Endothelial cell of coronary artery (primary cell): ENCODE measurements at places on chromosomes 11 and 22. TPM values are rescaled to one million over a fixed set of nuclear protein-coding genes. Genes with fewer than 3 reads are reported as not detected.

The MPPED1 gene
- total RNA-seq: under 0.01 TPM in 1 of 2 replicates, not detected in the other

The CD3D gene
- total RNA-seq: not detected in 2 replicates

The CHCHD10 gene
- total RNA-seq: 4.3 and 8.4 TPM in 2 replicates

The C11orf86 gene
- not detected in 2 replicates for total RNA-seq

The NXPE2 gene
- total RNA-seq: 0.09 TPM in 1 of 2 replicates, not detected in the other

The EHF gene
- not detected in 2 replicates for total RNA-seq

The OR52I1 gene
- not detected in 2 replicates for total RNA-seq

The KCNJ5 gene
- 0.09 TPM in 2 replicates for total RNA-seq

The CLDN5 gene
- 433 and 857 TPM in 2 replicates for total RNA-seq

The SAMM50 gene
- total RNA-seq: 42.5 and 55.6 TPM in 2 replicates

The DDX10 gene
- 36.0 and 40.9 TPM in 2 replicates for total RNA-seq

The OR6T1 gene
- total RNA-seq: not detected in 2 replicates

The OR8D4 gene
- total RNA-seq: under 0.01 TPM in 1 of 2 replicates, not detected in the other

The TSGA10IP gene
- total RNA-seq: under 0.01 TPM in 1 of 2 replicates, not detected in the other

The CTSW gene
- total RNA-seq: not detected in 2 replicates

The EIF4ENIF1 gene
- total RNA-seq: 9.6 and 11.8 TPM in 2 replicates

The OR10A4 gene
- not detected in 2 replicates for total RNA-seq

The LMO2 gene
- total RNA-seq: 22.5 and 36.0 TPM in 2 replicates

The ME3 gene
- 42.2 and 52.7 TPM in 2 replicates for total RNA-seq

The JAML gene
- 0.19 and 0.27 TPM in 2 replicates for total RNA-seq

The ANO9 gene
- total RNA-seq: 0.09 TPM in 2 replicates

The FGF19 gene
- not detected in 2 replicates for total RNA-seq

The LMNTD2 gene
- total RNA-seq: 0.36 and 1.1 TPM in 2 replicates

The DYNC2H1 gene
- total RNA-seq: 8.5 and 10.0 TPM in 2 replicates

The CHRM4 gene
- total RNA-seq: 0.09 and 0.28 TPM in 2 replicates

The SCGB1D2 gene
- not detected in 2 replicates for total RNA-seq

The CCDC15 gene
- total RNA-seq: 1.0 and 1.6 TPM in 2 replicates

The SCUBE1 gene
- total RNA-seq: not detected in 2 replicates

The SCGB2A2 gene
- not detected in 2 replicates for total RNA-seq

The POGLUT3 gene
- 14.5 and 21.8 TPM in 2 replicates for total RNA-seq

The EFCAB6 gene
- total RNA-seq: 0.19 and 0.45 TPM in 2 replicates

The VSIG10L2 gene
- not detected in 2 replicates for total RNA-seq

The SMIM35 gene
- total RNA-seq: not detected in 2 replicates

The RIBC2 gene
- 0.28 and 0.72 TPM in 2 replicates for total RNA-seq

The FAM180B gene
- 0.09 TPM in 1 of 2 replicates, not detected in the other for total RNA-seq

The AMBRA1 gene
- total RNA-seq: 20.5 and 21.2 TPM in 2 replicates

The KRTAP5-8 gene
- not detected in 2 replicates for total RNA-seq

The P2RY2 gene
- total RNA-seq: 4.0 and 5.9 TPM in 2 replicates

The OR52I2 gene
- total RNA-seq: not detected in 2 replicates

The CHRM1 gene
- total RNA-seq: not detected in 2 replicates

The GRIA4 gene
- total RNA-seq: not detected in 2 replicates

The NXPE4 gene
- total RNA-seq: not detected in 2 replicates

The SCO2 gene
- total RNA-seq: 2.2 and 2.3 TPM in 2 replicates

The FOLR2 gene
- not detected in 2 replicates for total RNA-seq

The CFL1 gene
- 1,607 and 1,727 TPM in 2 replicates for total RNA-seq
